ENCODE measurements at places on chromosomes 5 and 9. TPM values are rescaled to one million over a fixed set of nuclear protein-coding genes. Genes with fewer than 3 reads are reported as not detected.

PCDHGB3 gene
- total RNA-seq = 2.4 TPM

ENTREP1 gene
- total RNA-seq = 0.81 TPM

GRIN3A gene
- total RNA-seq = not detected

EXOSC3 gene
- total RNA-seq = 30.0 TPM

CEL gene
- 0.36 TPM for total RNA-seq

CENPH gene
- 12.0 TPM for total RNA-seq

SCGB3A2 gene
- not detected for total RNA-seq

ARL14EPL gene
- total RNA-seq = not detected

IL9 gene
- total RNA-seq = not detected

NUTM2F gene
- total RNA-seq = not detected

ESM1 gene
- total RNA-seq = 16.4 TPM

LCN12 gene
- total RNA-seq = not detected

MYO10 gene
- 24.9 TPM for total RNA-seq

FSTL4 gene
- total RNA-seq = not detected

PLEKHG4B gene
- total RNA-seq = not detected

ANKRD20A1 gene
- total RNA-seq = under 0.01 TPM

PRUNE2 gene
- 5.2 TPM for total RNA-seq

CNTLN gene
- 4.2 TPM for total RNA-seq

LAMC3 gene
- not detected for total RNA-seq

SPINK7 gene
- total RNA-seq = not detected

ITGA2 gene
- 10.5 TPM for total RNA-seq

All from cardiac atrium fibroblast (primary cell).